ENCODE measurements at places on chromosomes 11 and 22.

GRCh38 chr11:24622262-24622661, 125.4 kb downstream of the LUZP2 start:
- no peak for DNase-seq

DNA sequence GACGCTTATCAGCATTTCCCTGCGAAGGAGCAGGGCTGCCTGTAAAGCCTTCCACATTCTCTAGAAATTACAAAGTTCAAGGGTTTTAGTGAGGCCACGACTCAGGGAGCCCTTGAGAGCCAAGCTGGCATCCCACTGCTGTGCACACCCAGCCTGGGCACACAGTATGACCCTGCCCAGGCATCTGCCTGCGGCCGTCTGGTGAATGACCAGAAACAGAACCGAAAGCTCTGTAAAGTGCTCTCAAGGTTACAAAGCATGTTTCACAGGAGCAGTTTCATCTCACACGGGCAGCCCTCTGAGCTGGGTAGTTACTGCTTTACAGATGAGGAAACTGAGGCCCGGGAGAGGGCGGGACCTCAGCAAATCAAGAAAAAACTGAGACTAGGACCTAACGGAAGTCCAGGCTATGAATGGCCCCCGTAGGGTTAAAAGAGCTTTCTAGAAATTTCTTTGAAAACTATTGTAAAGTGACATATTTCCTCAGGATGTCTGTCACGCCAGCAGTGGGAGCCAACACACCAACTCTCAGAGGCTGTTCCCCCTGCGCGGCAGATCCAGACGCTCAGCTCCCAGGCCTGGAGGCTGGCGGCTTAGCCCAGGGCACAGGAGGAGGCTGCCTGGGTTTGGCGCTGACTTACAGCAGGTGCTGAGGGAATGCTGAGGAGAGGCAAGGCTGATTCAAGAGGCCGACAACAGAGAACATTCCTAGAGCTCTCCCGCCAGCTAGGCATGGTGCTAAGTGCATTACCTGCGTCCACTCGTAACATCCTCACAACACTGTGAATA, 7.7 kb upstream of the TCF20 start:
- no peak for DNase-seq

GRCh38 chr22:29267462-29267857, 321 bp downstream of the RHBDD3 start:
- DNase-seq = no peak

- no peak for DNase-seq
Observed at GRCh38 chr11:72244060-72244360, at the start of gene PHOX2A. TSS of gene PHOX2A (minus strand) at chr11:72244176. CDS start at chr11:72244004, 172 bp downstream.

GRCh38 chr11:47272706-47273105, 2.8 kb downstream of the MADD start:
- no peak for DNase-seq

DNA sequence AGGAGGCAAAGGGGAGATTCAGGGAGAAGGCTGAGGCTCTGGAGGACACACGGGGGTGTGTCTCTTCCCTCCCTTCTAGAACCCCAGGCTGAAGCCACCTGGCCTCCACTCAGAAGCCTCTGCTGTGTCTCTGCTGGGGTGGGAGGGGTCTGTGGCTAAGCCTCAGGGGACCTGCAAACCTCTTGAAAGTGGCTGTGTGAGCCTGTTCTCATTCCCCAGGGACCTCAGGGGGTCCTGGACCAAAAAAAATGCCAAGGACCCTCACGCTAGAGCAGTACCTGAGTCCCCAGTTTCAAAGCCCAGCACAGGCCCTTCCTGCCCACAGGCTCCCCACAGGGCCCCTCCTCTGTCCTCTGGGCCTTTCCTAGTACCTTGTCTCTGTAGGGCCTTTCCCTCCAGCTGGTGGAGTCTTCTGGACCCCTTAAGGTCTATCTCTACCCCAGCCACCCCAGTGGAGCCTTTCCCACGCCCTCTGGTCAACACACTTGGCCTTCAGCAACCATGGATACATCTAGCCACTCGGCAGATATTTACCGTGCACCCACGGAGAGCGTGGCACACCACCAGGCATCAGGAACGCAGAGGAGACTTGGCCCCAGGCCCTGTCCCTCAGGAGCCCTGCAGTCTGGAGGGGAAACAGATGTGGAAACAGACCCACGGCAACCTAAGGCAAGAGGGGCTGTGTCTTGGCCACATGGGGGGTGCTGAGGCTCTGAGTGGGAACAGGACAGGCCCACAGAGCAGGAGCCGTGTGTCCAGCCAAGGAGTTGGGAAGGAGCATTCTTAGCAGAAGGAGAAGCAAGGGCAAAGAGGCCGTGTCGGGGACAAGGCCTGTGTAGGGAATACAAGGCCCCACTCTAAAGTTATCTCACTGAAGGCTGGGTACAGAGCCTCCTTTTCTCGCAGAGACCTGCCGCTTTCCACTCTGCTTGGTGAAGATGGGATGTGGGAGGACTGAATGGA, 18.5 kb downstream of the PLA2G6 start:
- DNase-seq = no peak

DNA sequence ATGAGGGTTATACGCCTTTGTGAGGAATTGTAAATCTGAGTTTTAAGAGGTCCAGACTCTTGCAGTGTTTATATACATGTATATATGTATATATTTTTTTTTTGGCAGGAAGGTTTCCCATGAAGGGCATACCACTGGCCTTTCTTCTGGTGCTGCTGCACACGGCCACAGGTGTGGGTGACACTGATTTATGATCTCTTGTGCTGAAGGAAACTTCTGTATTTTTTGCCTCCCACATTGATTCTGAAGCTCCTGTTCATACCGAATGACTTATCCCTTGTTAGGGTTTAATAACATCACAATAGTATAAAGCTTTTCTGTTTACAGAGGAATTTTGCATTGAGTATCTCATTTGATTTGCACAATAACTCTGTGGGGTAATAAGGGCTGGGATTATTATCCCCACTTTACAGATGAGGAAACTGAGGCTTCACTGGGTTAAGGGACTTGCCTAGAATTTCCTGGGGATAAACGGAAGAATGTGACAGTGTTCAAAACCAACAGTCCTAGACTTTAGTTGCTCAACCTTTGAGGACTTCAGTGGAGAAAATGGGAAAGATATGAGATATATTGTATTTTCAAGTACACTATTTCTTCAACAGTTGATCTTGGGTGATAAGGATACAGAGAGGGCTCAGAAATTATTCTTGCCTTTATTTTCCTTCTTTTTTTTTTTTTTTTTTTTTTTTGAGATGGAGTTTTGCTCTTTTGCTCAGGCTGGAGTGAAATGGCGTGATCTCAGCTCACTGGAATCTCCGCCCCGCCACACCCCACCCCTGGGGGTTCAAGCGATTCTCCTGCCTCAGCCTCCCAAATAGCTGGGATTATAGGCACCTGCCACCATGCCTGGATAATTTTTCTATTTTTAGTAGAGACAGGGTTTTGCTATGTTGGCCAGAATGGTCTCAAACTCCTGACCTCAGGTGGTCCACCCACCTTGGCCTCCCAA, 70.1 kb downstream of the MICAL2 start:
- DNase-seq = no peak

DNA sequence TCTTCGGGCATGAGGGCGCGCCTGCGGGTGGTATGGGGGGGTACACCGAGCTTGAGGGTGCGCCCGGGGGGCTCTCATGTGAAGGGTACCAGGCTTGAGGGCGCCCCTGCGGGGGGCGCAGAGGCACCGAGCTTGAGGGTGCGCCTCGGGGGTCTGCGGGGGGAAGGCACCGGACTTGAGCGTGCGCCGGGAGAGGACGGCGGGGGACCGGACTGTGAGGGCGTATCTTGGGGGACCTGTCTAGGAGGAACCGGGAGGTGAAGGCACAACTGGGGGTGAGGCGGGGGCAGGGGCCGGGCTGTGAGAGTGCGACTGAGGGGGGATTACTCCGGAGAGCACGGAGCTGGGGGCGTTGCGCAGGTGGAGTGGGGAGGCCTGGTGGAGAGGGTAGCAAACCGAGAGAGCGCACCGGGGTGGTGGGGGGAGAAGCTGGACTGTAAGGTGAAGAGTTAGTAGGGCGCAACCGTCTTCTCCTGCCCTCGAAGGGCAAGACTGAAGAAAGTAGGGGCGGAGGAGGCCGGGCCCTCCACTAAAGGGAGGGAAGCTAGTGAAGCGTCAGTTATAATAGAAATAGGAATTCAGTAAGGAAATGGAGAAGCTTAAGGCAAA, 1.1 kb upstream of the DDX6 start:
- no peak for DNase-seq

GRCh38 chr22:34669001-34669400, 397.0 kb upstream of the ISX start:
- DNase-seq = no peak

DNA sequence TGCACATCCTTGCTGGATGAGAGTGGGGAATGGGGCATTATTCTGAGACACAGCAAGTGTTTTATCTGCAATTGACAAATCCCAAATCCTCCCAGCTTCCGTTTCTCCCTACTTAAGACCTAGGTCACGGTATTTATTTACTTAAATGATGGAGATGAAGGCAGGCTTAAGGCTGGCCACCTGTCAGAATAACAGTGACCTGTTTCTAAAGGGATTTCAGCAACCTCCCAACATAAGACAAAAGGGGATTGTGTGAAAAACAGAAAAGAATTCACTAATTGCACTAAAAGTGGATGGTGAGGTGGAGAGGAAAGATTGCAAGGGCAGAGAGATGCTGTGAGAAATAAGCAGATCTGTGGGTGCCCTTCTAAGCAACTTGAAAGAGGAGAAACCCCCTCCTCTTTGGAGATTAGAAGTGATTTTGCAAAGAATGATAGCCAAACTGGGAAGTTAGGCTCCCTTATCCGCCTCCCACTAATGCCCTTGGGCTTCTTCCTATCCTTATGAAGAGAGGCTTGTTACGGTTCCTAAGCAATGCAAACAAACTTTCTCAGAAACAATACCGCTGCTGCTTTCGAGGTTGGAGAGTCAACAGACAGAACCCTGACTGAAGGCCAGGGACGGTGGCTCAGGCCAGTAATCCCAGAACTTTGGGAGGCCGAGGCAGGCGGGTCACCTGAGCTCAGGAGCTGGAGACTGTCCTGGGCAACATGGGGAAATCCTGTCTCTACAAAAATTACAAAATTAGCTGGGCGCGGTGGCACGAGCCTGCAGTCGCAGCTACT, 84.3 kb downstream of the ARL14EP start:
- DNase-seq = no peak

- DNase-seq = no peak
Observed at GRCh38 chr22:27576815-27577573, 224.6 kb downstream of the MN1 start.

DNA sequence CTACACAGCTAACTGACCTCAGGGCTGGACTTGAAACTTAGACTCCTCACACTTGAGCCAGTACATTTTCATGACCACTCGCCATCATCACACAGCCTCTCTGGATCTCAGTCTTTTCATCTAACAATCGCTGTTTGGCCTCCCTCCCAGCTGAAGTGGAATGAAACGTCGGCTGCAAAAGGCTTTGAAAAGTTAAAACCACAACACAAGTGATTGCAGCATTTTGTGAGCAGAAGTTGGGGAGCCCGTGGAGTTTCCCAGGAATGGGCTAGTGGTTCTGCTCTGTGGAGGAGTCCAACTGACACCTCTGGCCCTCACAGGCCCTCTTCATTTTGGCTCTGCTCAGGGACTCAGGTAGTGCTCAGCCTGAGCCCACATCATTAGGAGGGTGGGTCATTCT, 35.9 kb upstream of the TRIM29 start:
- DNase-seq = no peak

DNA sequence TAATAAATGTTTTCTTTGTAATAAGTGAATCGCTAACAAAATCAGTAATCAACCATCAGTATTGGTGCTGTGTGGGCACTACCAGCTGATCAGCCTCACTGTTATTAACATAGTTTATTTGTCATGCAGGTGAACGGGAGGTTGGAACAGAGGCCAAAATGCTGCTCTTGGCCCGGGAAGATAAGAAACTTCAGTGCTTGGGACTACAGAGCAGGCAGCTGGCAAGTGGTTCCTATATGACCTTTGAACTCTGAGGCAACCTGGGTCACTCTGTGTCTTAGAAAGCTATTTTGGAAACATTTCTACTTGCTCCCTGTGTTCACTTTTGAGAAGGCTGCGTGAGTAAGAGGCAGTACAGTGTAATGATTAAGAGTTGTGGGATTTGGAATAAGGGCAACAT, 36.5 kb upstream of the DNAJB13 start:
- DNase-seq = no peak

DNA sequence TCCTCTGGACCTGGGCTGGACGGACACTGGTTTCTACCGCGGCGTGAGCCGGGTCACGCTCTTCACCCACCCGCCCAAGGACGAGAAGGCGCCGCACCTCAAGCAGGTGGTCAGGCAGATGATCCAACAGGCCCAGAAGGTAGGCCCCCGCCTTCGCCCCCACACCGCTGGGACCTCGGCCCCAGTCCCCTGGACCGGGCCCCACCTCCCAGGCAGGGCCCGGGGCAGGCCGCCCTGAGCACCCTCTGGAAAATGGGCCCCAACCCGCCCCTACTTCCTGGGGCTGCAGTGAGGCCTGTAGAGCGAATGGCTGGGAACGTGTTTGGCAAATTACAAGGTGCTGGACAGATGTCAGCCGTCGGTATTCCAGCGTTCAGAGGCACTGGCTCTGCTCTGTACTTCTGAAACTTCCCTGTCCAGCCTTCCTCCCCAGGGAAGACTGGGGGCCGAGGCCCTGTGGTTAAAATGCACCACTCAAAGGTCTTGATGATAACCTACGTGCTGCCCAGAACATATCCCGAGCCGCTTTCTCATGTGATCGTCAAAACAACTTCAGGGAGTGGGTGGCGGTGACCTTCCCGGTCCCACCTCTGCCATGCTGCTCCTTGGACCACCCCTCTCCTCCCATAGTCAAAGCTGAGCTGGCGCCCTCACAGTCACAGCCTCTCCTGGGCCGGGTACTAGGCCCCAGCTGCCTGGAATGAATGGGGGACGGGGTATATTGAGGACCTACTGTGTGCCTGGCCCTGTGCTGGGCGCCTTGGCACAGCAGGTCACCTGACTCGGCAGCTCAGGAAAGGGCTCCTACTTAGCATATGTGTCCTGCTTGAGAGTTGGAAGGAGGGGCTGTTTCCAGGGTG, 869 bp downstream of the FAM83F start:
- DNase-seq = no peak

GRCh38 chr11:134333946-134334345, 2.2 kb downstream of the GLB1L2 start:
- no peak for DNase-seq

DNA sequence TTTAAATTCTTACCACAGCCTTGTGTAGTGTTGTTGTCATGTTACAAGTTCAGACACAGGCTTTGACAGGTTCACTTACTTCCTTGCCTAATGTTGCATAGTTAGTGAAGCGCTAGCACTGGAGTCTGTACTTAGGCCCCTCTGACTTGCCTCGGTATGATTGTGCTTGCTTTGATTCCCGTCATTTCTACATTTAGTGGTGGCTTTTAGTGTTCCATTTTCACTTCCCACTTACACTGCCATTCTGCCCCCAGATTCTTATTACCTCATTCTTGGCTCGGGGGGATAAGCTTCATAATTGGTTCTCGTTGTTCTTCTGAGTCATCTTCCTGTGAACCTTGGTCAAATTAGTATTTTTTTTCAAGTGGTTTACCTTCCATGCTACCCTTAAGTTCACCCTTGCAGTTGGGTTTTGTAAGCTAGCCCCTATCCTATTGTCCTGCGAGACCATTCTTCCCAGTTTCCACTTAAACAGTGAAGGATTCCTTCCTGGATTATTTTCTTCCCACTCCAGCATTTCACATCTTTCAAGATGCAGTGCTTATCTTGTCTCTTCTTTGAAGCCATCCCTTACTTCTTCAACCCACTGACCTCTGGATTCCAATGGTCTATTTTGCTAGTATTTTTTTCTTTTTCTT, 68.7 kb downstream of the DDX10 start:
- peak; percentile 50 for DNase-seq
